Bladder microvascular endothelial cell (primary cell): ENCODE measurements at places on chromosomes 12 and 14. TPM values are rescaled to one million over a fixed set of nuclear protein-coding genes. Genes with fewer than 3 reads are reported as not detected.

Gene SDR9C7
- total RNA-seq, result not detected in 2 replicates

Gene OAS2
- total RNA-seq, result 16.5 and 19.6 TPM in 2 replicates

Gene DHRS4
- total RNA-seq, result 39.0 and 58.4 TPM in 2 replicates

Gene CLEC1B
- total RNA-seq, result not detected in 2 replicates

Gene ARHGEF25
- under 0.01 and 2.5 TPM in 2 replicates for total RNA-seq
